ENCODE measurements at places on chromosomes 4 and X. TPM values are rescaled to one million over a fixed set of nuclear protein-coding genes. Genes with fewer than 3 reads are reported as not detected.

The UGT2A3 gene
- total RNA-seq = not detected

The GAGE12F gene
- total RNA-seq = not detected

The SERPINA7 gene
- not detected for total RNA-seq

The HMX1 gene
- total RNA-seq = 0.58 TPM

The C4orf36 gene
- total RNA-seq = 0.18 TPM
